Fibroblast of skin of scalp (primary cell): ENCODE measurements at places on chromosomes 6 and 20.

GRCh38 chr6:125294925-125295324, 6.8 kb downstream of the HDDC2 start:
- no peak for DNase-seq

DNA sequence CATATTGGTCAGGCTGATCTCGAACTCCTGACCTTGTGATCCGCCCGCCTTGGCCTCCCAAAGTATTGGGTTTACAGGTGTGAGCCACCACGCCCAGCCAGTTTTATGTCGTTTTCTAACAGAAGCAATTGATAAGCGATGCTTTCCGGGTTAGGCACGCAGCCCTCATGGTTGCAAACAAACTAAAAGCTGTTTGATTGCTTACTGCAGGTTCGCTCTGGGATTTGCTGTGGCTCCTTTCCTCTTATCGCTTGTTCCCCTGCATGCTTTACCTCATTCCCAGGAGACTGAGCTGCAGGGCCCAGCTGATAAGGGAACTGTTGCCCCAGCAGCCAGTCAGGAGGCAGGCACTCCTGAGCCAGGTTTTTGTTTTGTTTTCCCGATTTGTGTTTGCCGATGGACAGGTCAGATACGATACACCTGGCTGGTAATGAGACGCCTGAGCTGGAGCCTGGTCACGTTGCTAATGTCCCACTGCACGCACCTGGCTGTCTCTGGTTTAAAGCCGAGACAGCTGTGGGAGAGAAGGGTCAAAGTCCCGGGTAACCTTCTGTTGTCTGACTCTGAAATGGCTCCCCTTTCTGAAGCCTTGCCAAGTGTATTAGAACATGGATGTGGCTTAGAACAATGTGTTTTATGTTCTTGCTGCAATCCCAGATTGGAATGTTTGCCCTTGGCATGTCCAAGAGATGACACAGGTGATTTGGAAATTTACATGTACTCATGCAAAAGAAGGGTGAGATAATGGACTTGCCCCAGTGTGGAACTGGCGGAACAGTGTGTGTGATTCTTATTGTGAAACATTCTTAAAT, 19.9 kb downstream of the DSP start:
- no peak for DNase-seq

DNA sequence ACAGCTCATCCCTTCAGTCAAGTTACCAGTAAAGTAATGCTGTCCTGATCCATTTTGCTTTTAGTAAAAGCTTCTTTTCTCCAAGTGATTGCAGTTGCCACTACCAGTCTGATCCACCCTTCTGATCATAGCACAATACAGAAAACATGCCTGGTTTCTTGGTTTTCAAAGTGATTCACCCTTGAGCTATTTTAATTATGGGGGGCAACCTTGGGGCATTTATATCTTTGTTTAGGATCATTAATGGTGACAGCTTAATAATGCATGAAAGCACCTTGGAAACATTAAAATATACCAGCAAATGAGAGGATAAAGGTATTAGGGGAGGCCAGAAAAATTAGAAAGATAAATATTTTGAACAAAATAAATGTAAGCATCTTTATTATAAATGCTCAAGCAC, 38.4 kb downstream of the LRRC1 start:
- no peak for DNase-seq

DNA sequence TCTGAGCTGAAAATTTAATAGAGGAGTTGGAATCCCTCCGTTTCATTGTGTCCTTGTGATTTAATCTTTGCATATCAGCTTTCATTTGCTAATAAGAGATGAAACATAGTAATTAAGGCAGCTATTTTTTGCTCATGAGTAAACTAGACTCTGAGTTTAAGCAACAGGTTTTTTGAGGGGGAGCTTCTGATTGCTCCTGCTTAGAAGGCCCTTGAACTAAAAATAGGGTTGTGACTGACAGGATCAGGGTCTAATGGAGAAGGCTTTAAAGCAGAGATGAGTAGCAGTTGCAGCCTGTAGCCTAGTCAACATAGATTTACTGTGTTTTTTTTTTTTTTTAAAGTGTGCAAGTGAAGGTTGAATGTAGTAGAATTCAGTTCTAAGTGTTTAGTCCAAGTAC, 17.4 kb downstream of the HSF2 start:
- no peak for DNase-seq

GRCh38 chr6:169328112-169328801, 74.6 kb upstream of the THBS2 start:
- peak; percentile 54 for DNase-seq

GRCh38 chr6:48475275-48475674, 364.3 kb upstream of the PTCHD4 start:
- no peak for DNase-seq

DNA sequence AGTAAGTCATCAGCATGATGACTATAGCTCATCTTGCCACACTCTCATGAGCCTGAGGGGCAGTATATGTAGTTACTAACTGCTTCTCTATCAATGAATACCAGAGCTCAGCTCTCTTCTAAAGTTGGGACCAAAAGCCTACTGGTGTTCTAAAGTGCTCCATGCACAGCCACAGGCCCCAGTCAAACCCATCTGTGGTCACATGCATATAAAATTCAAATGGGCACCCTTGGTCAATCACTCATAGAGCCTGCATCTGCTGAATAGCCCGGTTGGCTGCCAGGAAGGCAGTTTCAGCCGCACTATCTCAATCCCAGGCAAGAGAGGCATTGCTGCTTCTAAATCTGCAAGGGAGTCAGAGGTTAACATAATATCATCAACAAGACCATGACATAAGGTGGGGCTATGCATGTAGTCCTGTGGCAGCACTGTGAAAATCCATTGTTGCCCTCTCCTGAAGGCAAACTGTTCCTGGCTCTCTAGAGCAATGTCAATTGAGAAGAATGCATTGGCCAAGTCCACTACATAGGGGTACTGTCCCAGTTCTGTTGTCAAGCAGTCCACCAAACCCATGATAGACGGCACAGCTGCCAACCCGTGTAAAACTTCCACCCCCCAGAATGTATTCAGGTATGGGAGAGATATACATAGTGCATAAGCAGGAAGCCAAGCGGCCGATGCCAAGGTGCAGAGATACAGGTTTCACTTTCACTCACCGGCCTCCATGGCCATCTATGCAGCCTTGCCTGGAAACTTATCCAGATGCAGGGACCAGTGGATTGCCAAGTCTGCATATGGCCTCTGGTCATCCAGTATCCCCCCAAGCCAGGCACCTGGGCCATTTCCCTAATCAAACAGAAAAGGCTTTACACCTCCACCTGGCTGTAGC, 76.2 kb downstream of the ALDH8A1 start:
- no peak for DNase-seq

DNA sequence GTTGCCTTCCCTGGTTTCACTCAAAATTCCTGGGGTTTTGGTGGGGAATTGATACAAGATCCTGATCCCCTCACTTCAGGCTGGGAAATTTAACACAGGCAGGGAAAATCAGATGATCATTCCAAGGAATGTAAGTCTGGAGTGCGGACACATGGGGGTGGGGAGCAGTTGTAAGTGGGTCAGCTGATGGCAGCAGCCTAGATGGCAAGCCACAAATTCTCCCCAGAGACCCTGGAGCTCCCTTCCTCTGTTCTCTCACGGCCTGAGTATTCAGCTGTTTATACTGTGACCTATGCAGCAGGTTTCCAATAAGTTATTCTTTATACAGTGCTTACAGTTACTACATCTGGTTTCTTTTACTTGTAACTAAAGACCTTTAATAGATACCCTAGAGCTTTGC, 144.9 kb downstream of the SH3BGRL2 start:
- peak; percentile 53 for DNase-seq

- DNase-seq: no peak
Observed at GRCh38 chr20:60000271-60001042, 42.2 kb downstream of the CDH26 start.

DNA sequence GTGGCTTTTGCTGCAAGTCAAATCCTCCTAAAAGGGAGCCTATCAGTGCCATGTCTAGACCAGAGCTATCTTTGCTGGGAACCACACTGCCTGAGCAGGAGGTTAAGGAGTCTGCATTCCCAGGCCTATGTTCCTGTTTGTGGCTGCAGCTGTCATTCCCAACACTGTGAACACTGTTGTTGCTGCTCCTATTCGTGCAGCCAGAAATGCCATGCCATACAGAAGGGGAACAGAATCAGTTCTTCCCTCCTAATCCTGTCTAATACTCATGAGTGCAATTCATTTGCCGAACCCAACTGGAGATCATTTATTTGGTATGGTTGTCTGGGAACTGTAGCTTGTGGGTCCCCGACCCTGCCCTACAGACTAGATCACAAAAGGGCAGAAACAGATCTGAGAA, 406.5 kb upstream of the GJE1 start:
- no peak for DNase-seq

- no peak for DNase-seq
Observed at GRCh38 chr6:56684342-56685101, 41.8 kb upstream of the DST start.

DNA sequence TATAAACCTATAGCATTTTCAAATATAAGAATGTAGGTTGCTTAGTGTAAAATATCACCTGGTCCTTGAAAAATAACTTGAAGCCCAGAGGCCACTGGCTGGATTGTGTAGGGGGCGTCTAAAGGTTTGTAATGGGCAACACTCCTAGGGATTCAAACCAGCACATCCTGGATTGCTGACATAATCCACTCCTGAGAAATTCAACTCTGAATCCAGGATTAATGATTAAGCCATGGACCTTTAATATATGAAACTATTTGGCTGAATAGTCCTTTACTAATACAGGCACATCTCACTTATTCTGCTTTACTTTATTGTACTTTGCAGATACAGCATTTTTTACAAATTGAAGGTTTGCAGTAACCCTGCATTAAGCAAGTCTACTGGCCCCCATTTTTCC, 160.8 kb downstream of the UBE3D start:
- no peak for DNase-seq

DNA sequence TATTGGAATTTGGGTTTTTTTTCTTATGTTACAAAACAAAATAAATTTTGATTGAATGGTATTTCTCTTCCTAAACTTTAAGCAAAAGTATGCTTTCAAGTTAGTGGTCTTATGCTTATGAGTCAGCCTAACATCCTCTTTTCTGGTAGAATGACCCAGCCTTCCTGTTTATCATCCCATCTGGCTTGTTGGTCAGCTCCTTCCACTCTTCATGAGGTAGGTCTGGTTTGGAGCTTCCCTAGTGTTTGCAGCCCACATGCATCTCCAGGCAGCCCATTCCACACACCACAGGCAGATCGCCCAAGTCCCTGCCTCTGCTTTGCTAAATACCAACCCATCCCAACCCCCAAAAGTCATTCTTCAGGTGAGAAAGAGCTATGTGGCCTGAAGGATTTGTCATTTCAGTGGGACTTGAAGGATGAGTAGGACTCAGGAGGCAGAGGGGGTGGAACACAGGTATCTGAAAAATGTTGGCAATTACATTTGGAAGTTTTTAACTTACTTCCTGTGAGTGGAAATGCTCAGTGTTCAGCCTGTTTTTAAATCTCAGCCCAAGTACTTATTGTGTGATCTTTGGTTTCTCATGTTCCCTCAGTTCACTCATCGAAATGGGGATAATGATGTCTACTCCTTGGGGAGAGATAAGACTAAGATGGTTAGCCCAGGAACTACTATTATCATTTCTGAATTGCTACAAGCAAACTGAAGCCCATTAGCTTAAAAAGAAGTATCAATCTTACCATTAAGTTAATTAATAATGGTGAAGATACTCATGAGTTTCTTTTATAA, 294.0 kb downstream of the ADGB start:
- DNase-seq: peak; percentile 79

DNA sequence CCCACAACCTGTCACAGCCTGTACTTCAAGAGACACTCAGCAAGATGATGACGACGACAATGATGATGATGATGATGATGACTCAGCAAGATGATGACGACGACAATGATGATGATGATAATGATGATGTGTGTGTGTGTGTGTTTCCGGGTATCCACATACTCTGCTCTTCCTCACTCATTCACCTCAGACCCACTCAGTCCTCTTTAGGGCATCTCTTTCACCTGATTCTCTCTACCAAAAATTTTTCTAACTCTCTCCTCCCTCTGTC, 1.2 kb upstream of the EIF6 start:
- no peak for DNase-seq

GRCh38 chr6:140567466-140567865, 1193.0 kb upstream of the CITED2 start:
- DNase-seq: no peak

GRCh38 chr20:60258255-60258863, 300.1 kb downstream of the CDH26 start:
- DNase-seq: no peak

GRCh38 chr6:152218887-152219286, 411.4 kb downstream of the ESR1 start:
- DNase-seq: no peak

DNA sequence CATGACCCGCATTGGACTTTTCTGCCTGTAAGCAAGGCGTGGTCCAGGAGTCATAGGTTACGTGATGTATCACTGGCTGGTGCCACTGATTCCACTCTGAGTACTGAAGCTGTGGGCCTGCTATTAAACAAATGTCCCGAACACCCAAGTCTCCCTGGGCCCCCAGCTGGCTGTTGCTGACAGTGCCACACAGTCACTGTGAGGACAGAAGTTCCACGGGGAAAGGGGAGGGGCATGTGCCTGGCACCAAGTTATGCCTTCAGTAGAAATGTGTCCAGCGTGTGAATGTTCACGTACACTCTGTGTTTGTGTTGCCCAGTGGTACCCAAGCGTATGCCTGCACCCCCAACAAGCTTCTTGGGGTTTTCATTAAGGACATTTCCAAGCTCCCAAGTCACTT, 171.4 kb upstream of the QKI start:
- no peak for DNase-seq

- peak; percentile 6 for DNase-seq
Observed at GRCh38 chr6:62283796-62284411, 2.1 kb downstream of the KHDRBS2 start.

GRCh38 chr6:71468841-71469700, 180.5 kb downstream of the OGFRL1 start:
- peak; percentile 93 for DNase-seq

- DNase-seq: no peak
Observed at GRCh38 chr6:137704802-137705159, 162.3 kb upstream of the TNFAIP3 start.

- DNase-seq: no peak
Observed at GRCh38 chr20:13873831-13874230, 89.0 kb downstream of the NDUFAF5 start.

- DNase-seq: no peak
Observed at GRCh38 chr20:33840759-33841435, 29.7 kb downstream of the CHMP4B start.

DNA sequence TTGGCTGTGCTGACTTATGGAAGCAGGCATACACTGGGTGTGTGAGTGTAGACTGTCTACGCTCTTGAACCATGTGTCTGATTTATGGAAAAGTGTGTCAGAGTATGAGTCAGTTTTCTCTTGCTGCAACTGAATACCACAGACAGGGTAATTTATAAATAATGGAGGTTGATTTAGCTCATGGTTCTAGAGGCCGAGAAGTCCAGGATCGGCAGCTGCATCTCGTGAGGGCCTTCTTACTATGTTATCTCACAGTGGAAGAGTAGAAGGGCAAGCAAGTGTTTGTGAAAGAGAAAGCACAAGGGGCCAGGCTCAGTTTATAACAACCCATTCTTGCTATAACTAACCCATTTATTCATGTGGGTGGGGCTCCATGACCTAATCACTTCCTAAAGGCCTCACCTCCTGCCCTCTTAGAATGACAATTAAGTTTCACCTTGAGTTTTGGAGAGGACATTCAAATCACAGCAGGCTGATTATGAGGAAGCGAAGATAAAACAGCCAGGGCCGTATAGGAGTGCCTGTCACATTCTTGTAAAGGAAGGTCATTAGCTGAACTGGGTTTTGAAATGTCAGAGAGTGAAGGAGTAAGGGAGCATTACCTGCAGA, 6.7 kb downstream of the GPR31 start:
- DNase-seq: no peak

GRCh38 chr6:124659427-124659826, 302.8 kb upstream of the RNF217 start:
- DNase-seq: no peak

- DNase-seq: no peak
Observed at GRCh38 chr6:56864171-56864616, 90.7 kb upstream of the BEND6 start.
